ENCODE measurements at places on chromosomes 11 and 22. TPM values are rescaled to one million over a fixed set of nuclear protein-coding genes. Genes with fewer than 3 reads are reported as not detected.

IL10RA gene
- polyA plus RNA-seq = 4.5 TPM

- no peak for DNase-seq
Observed at GRCh38 chr11:95364324-95365295, 133.6 kb upstream of the SESN3 start.

DNA sequence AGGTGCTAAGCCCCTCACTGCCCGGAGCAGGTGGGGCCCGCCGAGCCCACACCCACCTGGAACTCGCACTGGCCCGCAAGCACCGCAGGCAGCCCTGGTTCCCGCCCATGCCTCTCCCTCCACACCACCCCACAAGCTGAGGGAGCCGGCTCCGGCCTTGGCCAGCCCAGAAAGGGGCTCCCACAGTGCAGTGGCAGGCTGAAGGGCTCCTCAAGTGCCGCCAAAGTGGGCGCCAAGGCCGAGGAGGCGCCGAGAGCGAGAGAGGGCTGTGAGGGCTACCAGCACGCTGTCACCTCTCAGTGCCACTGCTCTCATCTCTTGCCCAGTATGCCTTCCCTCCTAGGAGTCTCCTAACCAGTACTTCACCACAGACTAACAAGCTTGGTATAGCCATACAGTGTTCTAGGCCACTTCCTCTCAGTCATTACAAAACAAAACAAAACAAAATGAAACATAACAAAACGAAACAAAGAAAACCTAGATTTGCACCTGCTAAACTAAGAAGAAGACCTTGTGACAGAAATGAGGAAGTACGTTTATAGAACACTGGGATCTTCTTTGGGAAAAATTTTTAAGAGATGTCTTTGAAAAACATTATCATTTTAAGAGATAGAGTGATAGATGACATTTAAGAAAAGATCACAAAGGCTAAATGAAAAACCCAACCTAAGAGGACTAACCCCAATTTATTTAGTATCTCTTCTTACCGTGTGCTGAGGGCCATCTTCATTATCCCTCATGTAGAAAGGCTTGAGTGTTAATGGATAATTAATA lies 47.7 kb upstream of the GAB2 start:
- DNase-seq = no peak

DNA sequence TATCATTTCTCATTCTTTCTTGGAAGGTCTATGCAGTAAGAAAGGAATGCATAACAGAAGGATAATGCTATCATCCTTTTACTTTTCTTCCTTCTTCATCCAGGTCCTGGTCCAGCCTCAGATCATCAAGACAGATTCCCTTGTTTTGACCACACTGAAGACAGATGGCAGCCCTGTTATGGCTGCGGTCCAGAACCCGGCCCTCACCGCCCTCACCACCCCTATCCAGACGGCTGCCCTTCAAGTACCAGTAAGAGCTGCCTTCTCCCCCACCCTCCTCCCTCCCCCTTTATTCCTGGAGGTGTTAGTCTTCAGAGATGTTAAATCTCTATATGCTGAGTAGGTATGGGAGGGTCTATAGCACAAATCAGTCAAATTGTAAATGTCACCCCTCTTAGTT lies 37.9 kb downstream of the SREBF2 start:
- DNase-seq = no peak

DNA sequence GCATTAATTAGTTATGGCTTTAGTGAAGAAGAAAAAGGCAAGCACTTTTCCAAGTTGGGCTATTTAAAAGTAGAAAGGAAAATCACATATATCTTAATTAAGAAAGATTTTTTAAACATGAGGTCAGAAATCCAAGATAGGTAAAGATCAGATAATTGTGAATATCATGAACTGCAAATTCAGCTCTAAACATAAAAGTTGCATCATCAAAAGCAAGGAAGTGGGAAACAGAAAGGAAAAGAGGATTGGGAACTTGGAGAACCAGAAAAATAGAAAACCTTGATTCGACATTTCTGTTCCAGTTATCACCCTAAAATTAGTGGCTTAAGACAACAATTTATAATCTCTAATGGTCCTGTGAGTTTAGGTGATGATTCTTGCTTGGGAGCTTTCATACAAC lies 17.5 kb downstream of the KBTBD3 start:
- no peak for DNase-seq

- DNase-seq = no peak
Observed at GRCh38 chr11:71580057-71581003, 2.3 kb downstream of the KRTAP5-11 start.

DNA sequence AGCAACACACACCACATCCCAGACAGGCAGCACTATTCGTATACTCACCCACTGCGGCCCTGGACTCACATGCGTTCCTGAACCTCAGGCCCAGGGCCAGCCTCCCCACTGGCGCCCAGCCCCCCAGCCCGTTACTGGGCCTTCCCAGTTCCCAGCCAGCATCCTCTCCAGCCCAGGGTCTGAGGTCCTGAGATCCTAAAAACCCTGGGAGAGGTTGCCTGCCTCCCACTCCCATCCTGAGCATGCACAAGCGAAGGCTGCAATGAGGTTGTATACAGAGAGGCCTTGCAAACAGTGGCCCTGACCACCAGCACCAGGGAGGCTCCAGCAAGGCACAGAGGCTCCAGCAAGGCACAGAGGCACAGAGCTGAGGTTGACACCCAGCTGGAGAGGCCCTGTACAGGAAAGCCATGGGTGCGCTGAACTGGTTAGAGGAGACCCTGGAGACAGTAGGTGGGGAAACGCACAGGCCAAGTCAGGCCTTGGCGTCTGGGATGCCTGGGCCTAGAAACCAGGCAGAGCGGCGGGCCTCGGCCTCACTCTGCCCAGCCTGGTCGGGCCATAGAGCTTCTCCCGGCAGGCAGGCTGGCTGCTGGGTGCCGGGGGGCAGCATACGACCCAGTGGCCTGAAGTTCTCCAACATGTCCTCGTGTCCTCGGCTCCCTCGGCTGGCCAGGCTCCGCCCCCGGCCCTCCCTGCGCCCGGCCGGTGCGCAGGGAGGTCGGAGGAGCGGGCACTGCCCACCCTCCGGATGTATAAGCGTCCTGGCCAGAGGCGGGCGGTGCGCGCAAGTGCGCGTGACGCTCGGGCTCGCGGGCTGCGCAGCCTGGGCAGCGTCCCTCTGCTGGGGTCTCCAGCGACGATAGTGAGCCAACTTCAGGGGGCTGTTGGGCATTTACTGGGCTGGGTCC lies 2.3 kb upstream of the TBX1 start:
- DNase-seq = no peak

Data from renal cortex interstitium (tissue), 15 donors.